ENCODE measurements at places on chromosomes 3 and 15. TPM values are rescaled to one million over a fixed set of nuclear protein-coding genes. Genes with fewer than 3 reads are reported as not detected.

Gene TMEM108
- total RNA-seq: 0.82 TPM

Gene GTF2A2
- total RNA-seq: 143 TPM

Gene MEIS2
- total RNA-seq: 7.6 TPM

Gene TRIM71
- total RNA-seq: not detected

Gene MNS1
- 2.8 TPM for total RNA-seq

Gene SCAANT1
- total RNA-seq: not detected

Gene AHSG
- 1.9 TPM for total RNA-seq

- DNase-seq: no peak
Observed at GRCh38 chr3:99418709-99419108, 219.7 kb upstream of the COL8A1 start.

DNA sequence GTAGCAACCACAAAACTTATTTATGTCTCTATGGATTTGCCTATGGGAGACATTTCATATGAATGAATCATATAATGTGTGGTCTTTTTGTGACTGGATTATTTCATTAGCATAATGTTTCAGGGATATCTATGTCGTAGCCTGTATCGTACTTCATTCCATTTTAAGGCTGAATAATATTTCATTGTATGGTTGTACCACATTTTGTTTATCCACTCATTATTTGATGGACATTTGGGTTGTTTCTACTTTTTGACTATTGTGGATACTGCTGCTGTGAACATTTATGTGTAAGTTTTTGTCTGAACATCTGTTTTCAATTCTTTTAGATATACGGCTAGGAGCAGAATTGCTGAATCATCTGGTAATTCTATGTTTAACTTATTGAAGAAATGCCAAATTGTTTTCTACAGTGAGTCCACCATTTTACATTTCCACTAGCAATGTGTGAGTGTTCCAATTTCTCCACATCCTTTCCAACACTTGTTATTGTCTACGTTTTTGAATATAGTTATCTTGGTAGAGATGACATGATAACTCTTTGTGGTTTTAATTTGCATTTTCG lies 134.4 kb upstream of the DAZL start:
- DNase-seq: no peak

GRCh38 chr15:90020936-90021507 lies 19.9 kb downstream of the ZNF710 start:
- DNase-seq: no peak

All from colonic mucosa (tissue), 4 donors.